Fibroblast of skin of back (primary cell): ENCODE measurements at places on chromosomes 3 and 15.
A peak's percentile ranks its signal among the peaks of the same experiment; 100 is the strongest.

DNA sequence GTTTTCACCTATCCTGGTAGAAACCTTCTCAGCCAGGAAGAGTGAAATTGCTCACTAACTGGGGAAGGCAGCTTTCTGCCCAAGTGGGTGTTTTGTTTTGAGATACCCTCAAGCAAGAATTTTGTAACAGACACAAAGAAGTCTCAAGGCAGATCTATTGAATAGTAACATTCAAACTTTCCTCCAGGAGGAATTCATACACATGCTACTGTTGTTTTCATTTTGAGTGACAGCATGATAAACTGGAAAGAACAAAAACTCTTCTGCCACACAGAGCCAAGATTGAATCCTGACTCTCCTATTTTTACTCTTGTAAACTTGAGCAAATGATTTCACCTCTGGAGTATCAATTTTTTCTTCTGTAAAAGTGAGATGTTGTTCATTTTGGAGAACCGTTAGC is 54.8 kb upstream of the MBNL1 start:
- no peak for DNase-seq

DNA sequence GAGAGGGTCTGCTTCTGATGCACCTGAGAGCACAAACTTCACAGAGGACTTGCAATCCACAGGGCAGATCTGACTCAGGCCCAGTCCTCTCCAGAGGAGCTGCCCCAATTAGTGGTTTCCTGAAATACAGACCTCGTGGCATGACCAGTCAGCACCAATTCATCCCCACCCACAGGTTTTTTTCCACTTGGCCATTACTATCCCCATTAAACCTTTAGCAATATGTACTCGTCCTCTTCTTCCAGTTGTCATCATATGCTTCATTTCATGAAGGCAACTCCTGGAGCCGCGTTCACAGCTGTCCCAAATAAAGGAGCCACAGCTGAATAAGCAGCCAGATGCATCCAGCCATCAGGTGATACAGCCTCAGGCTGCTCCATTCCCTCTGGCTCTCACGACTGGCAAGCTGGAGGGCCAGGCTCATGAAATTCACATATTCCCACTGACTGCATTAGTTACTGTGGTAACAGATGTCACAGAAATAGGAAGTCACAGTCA is 163.1 kb downstream of the FMN1 start:
- peak; percentile 31 for DNase-seq

DNA sequence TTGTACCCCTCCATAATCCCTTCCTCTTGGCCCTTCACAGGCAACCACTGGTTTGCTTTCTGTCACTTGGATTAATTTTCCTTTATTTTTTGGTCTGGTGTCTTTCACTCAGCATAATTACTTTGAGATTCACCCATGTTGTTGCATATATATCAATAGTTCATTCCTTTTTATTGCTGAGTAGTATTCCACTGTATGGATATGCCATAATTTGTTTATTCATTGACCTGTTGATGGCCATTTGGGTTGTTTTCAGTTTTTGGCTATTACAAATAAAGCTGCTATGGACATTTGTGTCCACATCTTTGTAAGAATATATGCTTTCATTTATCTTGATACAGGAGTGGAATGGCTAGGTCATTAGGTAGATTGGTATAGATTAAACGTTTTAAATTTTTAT is 5.9 kb upstream of the ZNF621 start:
- DNase-seq: no peak

DNA sequence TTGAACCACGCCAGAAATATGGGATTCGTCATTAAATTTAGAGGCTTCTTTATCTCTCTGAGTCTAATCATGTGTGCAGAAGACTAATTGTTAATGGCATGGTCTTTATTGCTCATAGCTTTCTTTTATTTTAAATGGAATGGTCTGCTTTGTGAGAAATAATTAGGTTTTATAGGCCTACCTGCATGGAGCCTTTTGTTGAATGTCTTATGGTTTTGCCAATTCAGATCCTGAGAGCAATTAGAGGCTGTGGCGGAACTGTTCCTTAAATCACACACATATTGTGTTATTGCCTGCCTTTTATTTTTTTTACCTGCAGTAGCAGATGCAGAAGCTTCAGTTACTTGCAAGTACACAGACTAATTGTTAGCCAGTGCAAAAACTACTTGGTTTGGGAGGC is 306.2 kb downstream of the NLGN1 start:
- no peak for DNase-seq

DNA sequence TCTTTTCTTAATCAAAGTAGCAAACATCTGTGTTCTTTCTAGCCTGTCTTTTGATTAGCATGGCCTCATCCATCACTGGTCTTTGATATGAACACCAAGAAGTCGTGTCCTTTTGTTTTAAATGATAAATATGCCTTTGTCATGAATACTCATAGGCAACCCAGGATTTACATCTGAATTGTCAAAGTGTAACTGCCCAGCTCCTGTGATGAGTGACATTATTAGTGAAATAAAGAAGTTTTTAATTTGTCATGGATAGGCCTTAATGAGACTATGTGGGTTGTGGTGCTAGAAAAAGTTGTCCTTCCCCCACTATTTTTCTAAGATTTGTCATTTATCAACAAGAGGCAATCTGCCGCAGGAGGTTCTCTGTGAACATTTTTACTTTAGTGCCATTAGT is 150.0 kb downstream of the CDIN1 start:
- DNase-seq: no peak

DNA sequence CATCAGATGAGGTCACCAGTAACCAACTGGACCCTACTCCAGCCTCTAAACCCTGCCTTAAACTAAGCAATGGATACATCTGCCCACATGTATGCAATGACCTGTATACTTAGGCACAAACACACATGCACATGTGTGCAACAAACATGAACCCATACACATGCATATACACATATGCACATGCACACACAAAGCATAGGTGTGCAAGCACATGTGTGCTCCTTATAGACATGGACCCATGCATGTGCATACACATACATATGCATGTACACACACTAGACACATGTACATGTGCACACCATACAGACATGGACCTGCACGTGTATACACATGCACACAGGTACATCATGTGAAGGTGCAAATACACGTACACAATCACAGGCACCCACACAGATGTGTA is 8.6 kb upstream of the TRH start:
- no peak for DNase-seq

GRCh38 chr15:71091601-71092000 is 23.7 kb upstream of the THSD4 start:
- DNase-seq: no peak

- DNase-seq: no peak
These were observed 68.9 kb downstream of the THBS1 start for GRCh38 chr15:39649757-39650156.

DNA sequence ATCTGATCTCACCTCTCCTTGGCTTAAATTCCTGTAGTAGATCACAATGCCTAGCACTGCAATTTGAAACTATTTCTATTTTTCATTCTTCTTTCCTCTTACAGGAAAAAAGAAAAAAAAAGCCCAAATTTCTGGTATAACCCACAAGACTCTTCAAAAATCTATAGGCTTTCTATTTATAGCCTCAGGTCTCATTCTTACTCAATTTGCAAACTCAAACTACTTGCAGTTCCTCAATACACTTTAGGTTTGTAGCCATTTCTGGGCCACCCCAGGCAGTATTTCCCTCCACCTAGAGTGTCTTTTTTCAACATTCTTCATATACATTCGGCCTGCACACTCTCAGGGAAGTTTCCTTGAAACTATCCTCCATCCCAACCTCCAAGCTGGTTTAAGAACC is 169.0 kb downstream of the TBC1D5 start:
- no peak for DNase-seq

DNA sequence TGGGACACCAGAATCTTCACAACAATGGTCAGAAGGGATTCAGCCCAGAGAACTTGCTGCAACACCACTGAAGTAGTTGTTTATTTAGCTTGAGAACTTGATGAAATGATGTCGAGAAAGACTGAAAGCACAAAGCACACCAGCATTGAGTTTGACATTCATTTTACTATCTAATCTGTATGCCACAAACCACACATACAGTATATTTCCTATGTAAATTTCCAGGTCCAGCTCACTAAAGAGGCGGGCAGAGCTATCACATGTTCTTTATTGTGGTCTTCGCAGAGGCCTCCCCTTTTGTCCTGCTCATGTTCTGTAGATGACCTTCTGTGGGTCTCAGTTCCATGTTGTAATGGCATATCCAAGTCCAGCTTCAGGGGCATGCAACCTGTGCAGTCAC is 10.4 kb upstream of the FMN1 start:
- DNase-seq: no peak

GRCh38 chr15:48896869-48897814 is 19.2 kb downstream of the EID1 start:
- DNase-seq: peak; percentile 73

GRCh38 chr3:148070041-148070440 is 627.7 kb upstream of the AGTR1 start:
- no peak for DNase-seq

DNA sequence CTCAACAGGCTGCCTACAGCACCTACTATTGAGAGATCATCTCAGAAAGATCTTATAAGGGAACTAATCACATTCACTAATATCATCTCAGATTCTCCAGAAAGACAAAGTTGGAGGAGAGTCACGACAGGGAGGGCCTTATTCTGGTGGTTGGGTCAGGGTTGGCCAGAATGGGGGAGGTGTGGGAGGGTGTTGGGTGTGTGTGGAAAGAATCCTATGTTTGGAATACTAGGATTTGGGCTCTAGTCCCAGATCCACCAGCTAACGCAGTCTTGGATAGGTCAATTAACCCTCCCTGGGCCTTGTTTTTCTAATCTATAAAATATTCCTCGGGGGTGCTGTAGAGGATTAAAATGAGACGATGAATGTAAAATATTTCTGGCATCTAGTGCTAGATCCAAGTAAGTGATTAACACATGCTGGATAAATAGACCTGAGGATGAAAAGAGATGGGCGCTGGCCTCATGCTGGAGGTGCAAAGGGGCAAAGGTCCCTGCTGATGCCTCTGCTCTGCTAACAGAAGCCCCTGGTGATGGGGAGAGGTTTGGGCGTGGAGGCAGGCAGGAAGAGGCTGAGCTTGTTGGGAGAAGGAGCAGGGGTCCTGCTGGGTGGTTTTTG is 67.6 kb upstream of the ETV5 start:
- no peak for DNase-seq

DNA sequence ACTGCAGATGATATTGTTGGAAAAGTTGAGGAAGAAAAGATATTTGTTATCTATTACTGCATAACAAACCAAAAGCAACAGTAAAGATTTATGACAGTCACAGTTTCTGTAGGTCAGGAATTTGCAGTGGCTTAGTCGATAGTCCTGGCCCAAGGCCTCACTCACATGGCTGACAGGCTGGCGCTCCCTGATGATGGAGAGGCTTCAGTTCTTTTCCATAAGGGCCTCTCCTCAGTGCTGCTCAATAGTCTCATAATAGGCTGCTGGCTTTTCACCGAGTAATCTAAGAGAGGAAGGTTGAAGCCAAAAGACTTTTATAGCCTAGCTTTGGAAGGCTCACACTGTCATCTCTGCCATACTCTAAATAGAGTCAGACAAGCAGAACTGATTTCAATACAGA is 17.7 kb downstream of the IREB2 start:
- DNase-seq: no peak

- DNase-seq: no peak
These were observed 6.9 kb downstream of the ABTB1 start for GRCh38 chr3:127679534-127680145.

DNA sequence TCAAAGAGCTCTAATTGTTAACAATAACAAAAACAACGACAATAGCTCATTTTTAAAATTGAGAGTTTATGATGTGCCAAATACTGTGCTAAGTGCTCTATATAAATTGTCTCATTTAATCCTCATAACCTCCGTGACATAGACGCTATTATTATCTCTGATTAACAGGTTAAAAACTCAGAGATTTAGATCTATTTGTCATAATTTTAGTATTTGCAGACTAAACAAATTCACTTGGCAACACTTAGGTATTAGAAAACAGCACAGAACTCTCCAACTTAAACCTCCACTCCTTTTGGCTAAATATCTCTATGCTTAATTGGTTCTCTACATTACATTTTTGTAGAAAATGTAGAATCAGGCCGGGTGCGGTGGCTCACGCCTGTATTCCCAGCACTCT is 136.4 kb downstream of the SPATA16 start:
- DNase-seq: no peak

DNA sequence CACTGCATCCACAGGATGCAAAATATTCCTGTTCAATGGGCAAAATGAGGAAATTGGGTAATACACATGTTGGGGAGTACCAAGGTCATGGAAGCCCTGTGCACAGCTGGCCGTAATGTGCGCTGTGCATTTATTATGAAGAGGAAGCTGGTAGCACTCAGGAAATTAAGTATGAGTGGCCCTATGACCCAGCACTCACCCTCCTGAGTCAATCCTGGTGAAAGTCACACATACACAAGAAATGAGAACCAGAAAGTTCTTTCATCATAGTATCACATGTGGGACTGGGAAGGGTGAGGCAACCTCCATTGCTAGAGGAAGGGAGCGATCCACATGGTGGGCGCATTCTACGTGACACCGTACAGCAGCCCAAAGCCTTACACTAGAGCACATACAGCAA is 11.4 kb upstream of the PRR20G start:
- no peak for DNase-seq

GRCh38 chr3:44418549-44418948 is 58.9 kb downstream of the ZNF445 start:
- no peak for DNase-seq

DNA sequence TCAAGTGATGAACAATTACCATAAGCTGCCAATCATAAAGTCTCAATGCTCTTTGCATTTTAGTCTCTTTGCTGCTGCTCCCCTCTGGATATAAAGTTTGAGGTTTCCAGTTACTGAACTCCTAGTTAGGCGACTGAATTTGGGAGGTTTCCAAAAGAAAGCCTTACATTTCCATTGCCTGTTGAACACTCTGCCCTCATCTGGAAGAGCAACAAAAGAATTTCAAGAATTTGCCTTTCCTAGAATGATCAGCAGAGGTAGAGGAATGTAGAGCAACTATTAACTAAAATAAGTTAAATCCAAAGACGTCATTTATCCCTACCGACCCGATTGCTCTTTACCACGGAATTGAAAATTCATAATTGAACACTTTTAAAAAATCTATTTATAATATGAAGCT is 53.4 kb upstream of the PRICKLE2 start:
- peak; percentile 61 for DNase-seq

DNA sequence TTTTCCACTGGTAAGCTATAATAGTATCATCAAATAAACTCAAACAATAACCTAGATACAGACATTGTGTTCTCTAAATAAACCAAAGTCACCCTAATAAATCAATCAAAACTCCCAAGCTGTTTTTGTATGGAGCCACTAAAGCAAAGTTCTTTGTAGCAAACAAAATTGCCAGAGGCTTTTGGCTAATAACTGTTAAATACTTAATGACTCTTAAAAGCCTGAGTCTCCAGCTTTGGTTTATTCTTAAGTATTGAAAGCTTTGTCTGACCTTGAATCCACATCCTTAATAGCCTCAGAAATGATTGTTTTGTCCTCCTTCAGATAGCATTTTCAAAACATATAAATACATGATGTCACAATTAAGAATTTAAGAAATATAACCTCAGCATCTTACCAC is 725.3 kb downstream of the SI start:
- no peak for DNase-seq

GRCh38 chr15:70701891-70702568 is 61.3 kb downstream of the UACA start:
- DNase-seq: peak; percentile 77
